ENCODE measurements at places on chromosomes 2 and 18.

GRCh38 chr2:206820807-206821206 lies 55.4 kb downstream of the FASTKD2 start:
- DNase-seq = no peak

DNA sequence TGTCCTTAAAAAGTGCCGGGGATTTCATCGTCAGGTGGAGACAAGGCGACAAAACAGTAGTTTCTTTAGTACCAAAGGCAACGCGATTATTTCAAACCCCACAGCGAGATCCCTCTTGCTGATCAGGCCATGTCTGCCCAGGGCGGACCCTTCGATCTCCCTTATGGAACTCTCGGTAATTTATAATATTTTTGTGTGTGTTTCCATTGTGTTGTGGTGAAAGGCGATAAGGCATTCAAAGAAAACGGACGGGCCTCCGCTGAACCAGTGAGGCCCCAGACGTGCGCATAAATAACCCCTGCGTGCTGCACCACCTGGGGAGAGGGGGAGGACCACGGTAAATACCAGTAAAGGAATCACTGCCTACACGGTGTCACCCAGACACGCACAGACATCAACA lies 1.4 kb upstream of the GAD1 start:
- DNase-seq = no peak

- DNase-seq = no peak
These were observed 137.6 kb downstream of the UPP2 start for GRCh38 chr2:158239271-158239670.

DNA sequence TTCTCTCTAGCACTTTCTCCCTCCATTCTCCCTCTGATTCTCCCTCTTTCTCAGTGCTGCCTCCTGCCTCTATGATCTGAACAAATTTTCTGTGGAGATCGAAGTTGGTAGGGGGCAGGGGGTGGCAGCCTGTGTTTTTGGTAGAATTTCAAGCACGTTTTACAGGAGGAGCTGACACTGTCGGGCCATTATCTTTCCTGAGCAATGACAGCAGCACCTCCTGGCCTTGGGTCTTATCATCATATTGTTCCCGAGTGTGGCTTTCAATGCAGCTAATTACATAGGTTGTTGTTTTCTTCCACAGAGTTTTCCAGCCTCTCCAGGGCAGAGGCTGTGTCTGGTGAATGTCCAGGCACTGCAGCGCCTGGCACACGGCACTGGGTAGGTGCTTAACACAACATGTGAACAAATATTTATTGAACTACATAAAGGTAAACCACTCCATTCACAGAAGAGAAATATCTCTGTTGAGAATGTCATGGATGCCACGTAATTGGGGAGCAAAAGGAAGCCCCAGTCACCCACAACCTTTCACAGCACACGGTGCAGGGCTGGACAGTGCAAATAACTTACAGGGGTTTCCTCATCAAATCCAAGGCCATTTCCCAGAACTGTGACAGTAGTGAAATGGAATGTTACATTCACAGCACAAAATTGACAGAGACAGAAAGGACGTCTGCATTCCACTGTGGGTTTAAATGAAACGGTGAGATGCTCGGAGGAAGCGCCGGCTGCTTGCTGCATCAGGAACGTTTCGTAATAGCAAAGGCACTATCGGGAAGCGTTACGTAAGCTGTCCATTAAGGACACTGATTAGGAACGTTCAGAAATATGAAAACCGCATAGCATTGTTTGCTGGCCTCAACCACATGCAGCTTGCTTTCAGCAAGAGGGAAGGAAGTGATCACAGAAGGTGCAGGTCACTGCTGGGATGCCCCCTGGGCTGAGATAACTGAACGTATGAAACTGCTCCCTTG lies 6.5 kb upstream of the KCNG2 start:
- DNase-seq = peak; percentile 99

- DNase-seq = no peak
These were observed 48.8 kb downstream of the TFCP2L1 start for GRCh38 chr2:121236101-121236640.

- DNase-seq = peak; percentile 16
These were observed 164.9 kb downstream of the CCDC148 start for GRCh38 chr2:158291544-158292180.

DNA sequence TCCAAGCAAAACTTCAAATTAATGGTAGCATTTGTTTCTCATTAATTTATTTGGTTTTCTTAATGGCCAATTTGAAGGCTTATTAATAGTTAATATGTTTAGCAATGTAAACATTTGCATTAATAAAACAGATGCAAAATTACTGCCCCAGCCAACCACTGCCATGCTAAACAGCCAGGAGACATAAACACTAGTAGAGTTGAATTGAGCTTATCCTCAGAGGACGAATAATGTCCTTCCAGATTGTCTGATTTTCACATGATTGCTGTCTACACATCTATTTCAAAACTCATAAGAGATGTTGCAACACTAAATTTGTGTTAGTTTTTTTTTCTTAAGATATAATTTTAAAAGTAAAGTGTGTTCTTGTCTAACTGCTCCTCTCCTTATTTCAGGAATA lies 128.5 kb downstream of the DCC start:
- DNase-seq = no peak

- peak; percentile 34 for DNase-seq
These were observed 38.1 kb downstream of the SNED1 start for GRCh38 chr2:241036397-241036963.

DNA sequence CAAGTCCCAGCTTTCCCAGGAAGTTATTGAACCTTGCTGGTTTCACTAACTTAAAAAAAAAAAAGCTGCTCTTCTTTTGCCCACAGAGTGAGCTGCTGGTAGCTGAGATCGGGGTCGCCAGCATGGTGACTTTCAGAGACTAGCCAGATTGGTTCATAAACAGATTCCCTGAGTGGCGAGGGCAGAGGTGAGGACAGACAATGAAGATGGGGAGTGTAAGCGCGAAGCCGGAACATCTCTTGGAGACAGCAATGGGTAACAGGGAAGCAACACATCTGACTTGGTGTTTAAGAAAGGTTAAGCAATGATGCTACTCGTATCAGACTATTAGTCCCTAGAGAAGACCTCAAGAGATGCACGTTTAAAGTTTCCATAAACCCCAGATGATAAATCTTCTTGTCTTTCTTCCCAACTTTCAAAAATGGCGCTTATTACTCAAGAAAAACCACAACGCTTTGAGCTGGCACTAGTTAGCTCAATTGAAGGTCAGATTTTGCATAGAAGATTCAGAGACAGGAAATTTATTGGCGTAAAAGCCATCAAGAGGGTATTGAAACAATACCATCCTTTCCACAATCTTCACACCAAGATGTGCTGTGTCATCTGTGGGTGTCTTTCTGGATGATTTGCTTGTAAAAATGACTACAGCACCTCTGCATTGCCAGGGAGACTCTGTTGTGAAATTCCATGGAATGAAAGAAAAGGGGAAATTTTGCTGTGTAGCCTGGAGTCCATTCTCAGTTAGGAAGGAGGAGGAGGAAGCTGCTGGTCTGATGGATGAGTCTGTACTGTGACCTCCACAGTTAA lies 193.1 kb upstream of the CXCR4 start:
- DNase-seq = no peak

DNA sequence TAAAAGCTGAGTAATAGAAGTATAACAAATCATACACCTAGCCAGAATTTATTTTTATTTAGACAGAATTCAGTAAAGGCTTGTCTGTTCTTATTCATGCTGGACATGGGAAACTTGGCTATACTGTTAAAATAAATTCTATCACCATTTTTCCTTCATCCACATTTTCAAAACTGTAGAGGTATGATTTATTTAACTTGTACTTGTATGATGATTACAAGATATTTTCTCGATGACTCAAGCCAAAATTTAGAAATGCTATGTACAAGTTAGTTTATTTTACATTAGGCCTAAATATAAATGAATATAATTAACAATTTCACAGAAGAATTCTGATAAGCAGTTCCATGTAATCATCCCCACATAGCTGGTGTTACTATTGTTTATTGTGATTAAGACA lies 194.8 kb upstream of the DOK6 start:
- DNase-seq = peak; percentile 4

DNA sequence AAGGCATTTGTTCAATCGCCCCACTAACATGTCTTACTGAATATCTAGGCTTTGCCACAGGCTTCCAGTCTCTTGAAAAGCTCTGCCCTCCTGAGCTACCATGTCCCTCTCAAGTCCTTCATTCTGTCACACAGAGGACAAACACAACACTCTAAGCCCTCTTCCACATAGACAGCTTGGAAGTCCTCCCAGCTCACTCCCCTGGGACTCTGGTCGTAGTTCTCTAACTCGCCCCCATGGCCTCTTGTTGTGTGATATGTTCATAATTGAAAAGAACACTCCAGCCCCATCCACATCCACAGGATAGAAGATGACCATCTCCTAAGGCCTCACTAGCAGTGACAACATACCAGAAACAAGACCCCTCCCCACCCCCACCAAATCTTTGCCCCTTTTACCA lies 37.9 kb downstream of the BUB1 start:
- DNase-seq = no peak

- DNase-seq = peak; percentile 60
These were observed 166.3 kb upstream of the SERTAD2 start for GRCh38 chr2:64819774-64820688.

DNA sequence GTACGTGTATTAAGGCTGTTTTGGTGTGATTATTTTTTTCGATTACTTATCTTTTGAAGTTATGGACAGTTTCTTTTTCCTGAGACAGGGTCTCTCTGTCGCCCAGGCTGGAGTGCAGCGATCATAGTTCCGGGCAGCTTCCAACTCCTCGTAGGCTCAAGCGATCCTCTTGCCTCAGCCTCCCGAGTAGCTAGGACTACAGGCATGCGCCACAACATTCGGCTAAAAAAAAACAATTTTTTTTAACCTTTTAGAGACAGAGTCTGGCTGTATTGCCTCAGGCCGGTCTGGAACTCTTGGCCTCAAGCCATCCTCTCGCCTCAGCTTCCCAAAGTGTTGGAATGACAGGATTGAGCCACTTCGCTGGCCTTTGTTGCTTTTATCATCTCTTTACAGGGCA lies 945 bp downstream of the HAT1 start:
- peak; percentile 86 for DNase-seq

DNA sequence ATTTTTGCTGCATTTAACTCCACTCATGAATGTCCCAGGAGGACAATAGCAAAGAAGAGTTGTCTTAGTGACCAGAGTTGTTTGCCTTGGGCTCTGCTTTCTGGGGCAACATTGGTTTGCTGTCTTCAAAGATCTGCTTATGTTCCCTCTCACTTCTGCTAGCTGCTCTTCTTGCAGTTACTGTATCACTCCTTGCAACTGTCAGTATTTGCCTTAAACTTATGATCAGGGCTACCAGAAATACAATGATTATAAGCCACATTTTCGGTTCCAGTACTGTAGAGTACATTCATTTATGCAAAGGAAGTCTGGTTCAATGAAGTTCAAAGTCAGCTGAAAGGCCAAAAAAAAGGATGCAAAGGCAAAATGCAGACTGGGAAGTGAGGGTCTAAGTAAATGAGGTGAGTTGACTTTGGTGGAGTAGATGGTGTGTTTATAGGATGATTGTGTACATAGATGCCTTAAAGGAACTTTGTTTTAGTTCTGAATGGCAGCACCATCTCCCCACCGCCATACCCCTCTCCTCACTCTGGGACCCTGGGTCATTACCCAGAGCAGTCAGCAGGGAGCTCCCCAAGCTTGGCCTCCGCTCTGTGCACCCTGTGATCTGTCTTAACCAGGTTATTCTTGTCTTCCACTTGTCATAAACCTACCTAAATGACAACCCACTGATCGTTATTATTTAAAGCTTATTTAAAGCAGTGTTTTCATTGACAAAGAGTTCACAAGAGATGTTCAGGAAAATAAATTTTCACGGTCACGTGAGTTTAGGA lies 236.0 kb downstream of the DOK6 start:
- DNase-seq = no peak

DNA sequence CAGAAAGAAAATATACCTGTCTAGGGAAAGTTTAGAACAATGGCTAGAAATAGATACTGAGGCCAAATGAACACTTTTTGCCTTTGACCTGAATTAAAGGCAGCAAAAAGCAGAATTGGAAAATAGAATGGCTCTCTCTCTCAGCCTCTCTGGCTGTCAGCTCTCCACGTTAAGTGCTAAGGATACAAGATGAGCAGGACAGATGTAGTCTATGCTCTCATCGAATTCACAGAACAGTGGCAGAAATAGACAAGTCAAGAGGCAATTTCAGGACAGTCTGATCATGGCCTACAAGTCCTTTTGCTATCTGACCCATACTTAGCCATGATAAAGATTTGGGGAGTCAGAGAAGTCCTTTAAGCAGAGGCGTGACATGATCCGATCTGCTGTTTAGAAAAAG lies 120.2 kb upstream of the CREB1 start:
- no peak for DNase-seq

- peak; percentile 62 for DNase-seq
These were observed 11.6 kb upstream of the EIF2AK2 start for GRCh38 chr2:37168217-37168981.

DNA sequence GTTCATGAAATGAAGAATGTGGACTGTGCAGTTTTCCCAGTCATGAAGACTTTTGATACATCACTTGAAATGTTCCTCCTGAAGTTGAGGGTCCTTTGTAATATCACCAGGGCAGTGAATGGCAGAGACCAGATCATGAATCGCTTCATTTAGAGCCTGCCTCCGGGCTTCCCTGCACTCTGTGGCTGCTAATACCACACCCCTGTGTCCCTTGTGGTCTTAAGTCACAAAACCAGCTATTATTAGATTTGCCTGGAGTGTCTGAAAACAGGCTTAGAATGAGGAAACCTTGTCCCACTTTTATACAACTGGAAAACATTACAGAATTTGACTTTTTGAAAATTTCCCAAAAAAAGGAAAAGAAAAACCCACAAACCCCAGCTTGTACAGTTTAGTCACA lies 147.9 kb downstream of the MGAT5 start:
- DNase-seq = peak; percentile 55

GRCh38 chr18:10249270-10249669 lies 205.2 kb upstream of the APCDD1 start:
- no peak for DNase-seq

- peak; percentile 46 for DNase-seq
These were observed 94.7 kb downstream of the ANKRD44 start for GRCh38 chr2:197215748-197216360.

- peak; percentile 76 for DNase-seq
These were observed at the start of gene EFEMP1 for GRCh38 chr2:55923091-55923981. Gene EFEMP1 (minus strand): TSS chr2:55923782. CDS start chr2:55922440, 1,342 bp downstream.

GRCh38 chr2:58030771-58031170 lies 15.8 kb upstream of the VRK2 start:
- peak; percentile 32 for DNase-seq

DNA sequence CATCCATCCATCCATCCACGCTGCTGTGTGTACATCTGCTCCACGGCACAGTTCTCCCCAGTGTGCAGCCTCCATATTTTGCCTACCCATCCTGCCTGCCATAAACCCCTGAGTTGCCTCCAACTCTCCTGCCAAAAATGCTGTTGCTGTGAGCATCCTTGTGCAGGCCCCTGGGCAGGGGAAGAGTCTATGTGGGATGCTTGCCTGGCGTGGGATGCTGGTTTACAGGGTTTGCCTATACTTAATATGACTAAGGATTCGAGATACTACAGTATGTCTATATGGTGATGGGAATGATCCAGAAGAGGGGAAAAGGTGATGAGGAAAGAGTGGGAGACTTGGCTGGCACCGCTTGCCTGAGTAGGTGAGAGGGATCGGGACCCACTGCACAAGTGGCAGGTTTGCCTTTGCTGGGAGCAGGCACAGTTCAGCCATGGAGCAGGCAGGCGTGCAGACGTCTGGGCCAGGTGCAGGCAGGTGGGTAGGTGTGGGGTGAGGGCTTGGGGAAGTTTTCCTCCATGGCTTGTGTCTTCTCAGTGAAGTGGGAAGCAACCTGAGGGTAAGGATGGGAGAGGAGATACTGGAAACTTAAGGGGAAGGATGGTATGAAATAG lies 30.2 kb upstream of the FAHD2A start:
- DNase-seq = no peak

- DNase-seq = no peak
These were observed 239.8 kb upstream of the HS6ST1 start for GRCh38 chr2:128558441-128558840.

GRCh38 chr2:241849616-241850543 lies 8.8 kb downstream of the PDCD1 start:
- DNase-seq = no peak

Measured in EH (cell line).